ENCODE measurements at places on chromosomes 16 and 17.

DNA sequence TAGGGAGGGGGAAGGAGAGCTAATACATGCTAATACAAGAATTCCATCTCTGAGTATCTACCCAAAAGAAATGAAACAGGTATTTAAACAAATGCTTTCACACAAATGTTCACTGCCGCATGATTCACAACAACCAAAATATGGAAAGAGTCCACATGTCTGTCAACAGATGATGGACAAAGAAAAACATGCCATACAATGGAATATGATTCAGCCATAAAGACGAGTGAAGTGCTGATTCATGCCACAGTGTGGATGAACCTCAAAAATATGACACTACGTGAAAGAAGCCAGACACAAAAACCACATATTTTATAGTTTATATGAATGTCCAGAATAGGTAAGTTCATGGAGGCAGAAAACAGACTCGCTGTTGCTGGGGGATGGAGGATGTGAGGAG, 321.4 kb downstream of the FOXL1 start:
- no peak for DNase-seq

GRCh38 chr17:81921996-81922565, 4.1 kb upstream of the SIRT7 start:
- no peak for DNase-seq

DNA sequence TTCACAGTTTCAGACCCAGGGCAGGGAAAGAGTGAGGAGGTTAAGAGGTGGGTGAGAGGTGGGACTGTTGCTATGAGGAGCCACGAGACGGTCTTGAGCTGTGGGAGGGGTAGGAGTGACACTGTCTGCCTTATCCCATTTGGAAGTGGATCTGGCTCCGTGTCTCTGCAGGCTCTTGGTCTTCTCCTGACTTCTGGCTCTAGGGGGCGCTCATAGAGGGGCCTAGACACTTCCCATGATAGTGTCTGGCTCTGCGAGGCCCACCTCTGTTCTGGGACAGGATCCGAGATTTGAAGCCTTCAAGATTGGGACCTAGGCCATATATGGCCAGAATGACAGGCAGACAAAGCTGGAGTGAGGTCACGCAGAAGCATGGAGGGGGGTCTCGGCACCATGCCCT, 204.5 kb downstream of the GSG1L start:
- no peak for DNase-seq

- DNase-seq: no peak
Measured at GRCh38 chr17:77892469-77893143, 65.9 kb upstream of the TNRC6C start.

DNA sequence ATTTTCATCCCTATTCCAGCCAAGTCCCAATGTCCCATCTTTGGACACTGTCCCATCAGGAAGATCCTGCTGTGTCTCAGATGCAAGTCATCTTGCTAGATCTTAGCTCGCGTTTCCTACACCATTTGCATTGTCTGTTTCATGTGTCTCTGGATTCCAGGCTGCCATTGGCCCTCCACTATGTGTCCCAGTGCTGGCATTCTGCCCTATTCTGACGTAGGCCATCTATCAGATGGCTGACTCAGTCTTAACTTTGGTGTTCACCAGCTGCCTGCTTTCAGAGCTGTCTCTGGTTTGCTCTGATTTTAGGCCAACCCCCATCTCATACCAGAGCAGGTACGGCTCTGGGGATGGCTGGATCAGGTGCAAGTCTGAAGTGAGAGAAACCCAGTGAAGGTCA, 300.9 kb upstream of the ASIC2 start:
- no peak for DNase-seq

DNA sequence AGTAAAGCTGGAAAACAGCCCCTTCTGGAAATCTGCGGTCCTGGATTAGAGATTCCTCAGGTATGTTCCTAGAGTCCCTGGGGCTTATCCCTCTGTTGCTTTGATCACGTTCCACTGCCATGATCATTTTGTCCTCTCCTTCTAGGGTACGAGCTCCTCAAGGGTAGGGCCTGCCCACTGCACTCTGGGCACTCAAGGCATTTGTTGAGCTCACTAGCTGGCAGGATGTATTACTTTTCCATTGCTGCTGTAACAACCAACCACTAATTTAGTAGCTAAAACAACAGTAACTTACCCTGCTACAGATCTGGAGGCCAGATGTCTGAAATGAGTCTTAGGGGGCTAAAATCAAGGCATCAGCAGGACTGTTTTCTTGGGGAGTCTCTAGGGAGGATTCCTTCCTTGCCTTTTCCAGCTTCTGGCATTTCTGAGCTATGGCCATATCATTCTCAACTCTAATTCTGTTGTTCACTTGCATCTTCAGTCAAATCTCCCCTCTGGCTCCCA, 65.7 kb downstream of the ARSG start:
- no peak for DNase-seq

- no peak for DNase-seq
Measured at GRCh38 chr16:89194340-89195311, 5.7 kb downstream of the SLC22A31 start.

- DNase-seq: no peak
Measured at GRCh38 chr16:66135421-66135831, 231.1 kb upstream of the CDH5 start.

DNA sequence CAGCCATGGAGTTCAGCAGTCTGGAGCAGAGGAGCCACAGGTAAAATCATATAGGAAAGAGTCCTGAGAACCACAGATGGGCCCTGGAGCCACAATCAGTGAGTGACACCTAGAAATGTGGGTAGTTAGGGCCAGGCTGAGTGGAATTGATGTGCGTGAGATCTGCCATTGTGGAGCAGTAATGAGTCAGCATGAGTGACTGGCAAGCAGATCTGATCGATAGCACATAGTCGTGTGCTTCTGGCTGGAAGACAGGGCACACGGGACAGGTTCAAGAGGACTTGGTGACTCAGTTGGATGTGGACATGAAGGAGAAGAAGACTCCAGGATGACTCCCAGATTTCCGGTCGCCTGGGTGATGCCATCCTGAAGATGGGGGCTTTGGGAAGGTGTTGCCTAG, 12.3 kb downstream of the ADORA2B start:
- no peak for DNase-seq

GRCh38 chr16:75820672-75821071, 94.4 kb upstream of the CPHXL start:
- no peak for DNase-seq
